Hematopoietic multipotent progenitor cell treated with erythropoietin and hydrocortisone succinate and interleukin-3 and kit ligand, for 15 days (in vitro differentiated cells): ENCODE measurements at places on chromosomes 1 and 21.

DNA sequence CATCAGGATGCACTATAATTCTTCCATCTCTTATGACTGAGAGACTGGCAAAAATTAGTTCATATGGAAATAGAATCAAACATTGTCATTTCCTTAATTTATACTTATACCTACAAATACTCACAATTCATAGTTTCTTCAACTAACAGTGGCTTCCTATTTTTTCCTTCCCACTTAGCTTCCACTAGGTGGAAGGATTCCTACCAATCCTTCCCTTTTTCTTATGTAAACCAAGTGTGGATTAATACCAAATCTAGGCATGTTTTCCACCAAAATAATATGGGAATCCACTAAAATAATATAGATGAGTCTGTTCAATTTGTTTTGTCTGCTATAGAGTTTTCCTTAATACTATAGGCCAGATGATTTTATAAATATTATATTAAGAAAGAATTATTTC lies 1537.1 kb downstream of the PLA2G4A start:
- DNase-seq = no peak

- no peak for DNase-seq
These were observed 59.9 kb downstream of the DISP3 start for GRCh38 chr1:11538886-11539285.

DNA sequence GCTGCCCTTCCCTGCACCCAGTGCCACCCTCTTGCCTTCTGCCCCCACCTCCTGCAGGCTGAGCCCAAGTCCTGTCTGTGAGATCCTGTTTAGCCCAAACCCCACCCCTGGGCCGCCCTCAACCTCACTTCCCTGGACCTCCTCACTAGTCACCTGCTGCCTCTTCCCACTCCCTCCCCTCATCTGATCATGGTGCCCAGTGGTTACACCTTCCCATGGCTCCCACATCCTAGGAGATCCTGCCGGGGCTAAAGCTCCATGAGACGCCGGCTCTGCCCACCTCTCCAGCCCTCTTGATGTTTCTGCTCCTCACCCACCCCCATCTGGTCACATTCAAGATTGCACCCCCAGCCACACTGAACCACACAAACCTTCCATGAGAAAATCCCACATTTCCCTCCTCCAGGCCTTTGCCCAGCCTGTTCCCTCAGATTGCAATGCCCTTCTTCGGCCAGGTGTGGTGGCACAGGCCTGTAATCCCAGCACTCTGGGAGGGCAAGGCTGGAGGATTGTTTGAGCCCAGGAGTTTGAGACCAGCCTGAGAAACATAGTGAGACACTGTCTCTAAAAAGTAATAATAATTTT lies 17.0 kb downstream of the TTC39A start:
- DNase-seq = no peak

DNA sequence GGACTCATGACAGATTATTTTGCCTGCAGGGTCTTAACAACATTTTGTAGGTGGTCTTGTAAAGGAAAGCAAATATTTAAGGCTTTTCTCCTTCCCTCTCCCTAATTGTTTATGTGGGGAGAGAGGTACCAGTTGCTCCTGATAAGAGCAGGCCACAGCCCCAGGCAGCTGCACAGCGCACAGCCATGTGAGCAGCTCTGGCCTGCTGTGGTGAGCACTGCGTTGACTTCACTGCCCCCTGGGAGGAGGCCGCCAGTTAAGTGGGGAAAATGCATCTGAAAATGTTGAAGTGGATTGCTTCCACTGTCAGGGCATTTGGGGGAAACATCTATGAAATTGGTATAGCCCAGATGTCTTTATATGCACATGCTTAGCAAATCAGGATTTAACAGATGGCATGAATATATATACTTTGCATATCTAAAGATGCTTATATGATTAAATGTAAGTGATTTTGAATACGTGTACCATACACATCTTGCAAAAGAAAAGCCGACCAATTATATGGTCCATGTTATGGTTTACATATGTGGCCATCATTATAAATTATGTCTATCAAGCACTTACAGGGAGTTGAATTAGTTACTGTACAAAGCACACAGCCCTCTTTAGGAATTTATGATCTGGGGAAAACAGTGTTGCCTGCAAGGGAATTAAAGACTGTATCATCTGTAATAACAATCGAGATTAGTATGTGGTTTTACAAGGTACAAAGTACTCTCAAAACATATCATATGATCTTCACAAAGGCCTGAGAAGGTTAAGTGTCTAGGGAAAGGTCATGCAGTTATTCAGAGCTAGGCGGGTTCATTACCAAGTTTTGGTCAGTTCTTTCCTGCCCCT lies 132.1 kb downstream of the RHOU start:
- no peak for DNase-seq

- no peak for DNase-seq
These were observed 13.7 kb downstream of the SKI start for GRCh38 chr1:2241820-2242219.

GRCh38 chr1:235876402-235876841 lies 9.7 kb upstream of the LYST start:
- no peak for DNase-seq

DNA sequence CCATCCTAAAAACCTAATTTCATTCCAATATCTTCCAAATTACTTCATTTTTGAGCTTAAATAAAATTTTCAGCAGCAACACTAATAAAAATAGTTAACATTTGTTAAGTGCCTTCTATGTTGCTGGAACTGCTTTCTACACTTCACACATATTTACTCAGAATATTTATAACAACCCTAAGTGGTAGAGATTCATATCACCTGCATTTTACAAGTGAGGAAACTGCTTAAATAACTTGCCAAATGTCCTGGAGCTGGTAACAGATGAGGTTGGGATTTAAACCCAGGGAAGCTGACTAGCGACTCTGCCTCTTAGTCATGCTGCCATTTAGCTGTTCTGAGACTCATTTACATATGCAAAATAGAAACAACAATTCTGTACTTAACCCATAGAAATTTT lies 86.1 kb upstream of the PBX1 start:
- no peak for DNase-seq

GRCh38 chr1:230414694-230415093 lies 11.4 kb downstream of the PGBD5 start:
- DNase-seq = no peak

DNA sequence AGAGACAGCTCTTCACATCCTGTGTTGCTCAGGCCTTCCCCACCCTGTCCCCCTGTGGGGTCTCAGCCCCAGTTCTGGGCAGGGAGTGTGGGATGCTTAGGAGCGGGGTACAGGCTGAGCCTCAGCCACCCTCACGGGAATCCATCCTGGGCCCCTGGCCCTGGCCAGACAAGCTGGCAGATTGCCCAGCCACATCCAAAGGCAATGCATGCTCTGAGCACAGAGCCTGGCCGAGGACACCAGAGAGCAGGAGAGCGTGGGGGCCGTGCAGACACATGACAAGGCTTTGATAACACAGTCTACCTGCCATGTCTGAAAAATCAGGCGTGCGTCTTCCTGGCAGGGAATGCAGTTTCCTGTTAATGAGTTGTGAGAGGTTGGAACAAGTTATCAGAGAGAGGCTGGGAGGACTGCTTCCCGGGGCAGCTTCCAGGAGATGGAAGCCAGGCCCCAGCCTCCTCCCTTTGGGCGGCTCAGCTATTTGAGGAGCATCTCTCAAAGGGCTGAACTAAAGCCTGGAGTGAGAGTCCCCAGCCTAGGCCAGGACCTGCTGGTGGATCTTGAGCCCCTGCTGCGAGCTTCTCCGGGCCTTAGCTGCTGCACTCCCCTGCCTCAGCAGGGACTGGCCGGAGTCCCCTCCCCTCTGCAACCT lies 72.2 kb upstream of the SELENON start:
- no peak for DNase-seq

- no peak for DNase-seq
These were observed 13.7 kb upstream of the VPS45 start for GRCh38 chr1:150053926-150054325.

- no peak for DNase-seq
These were observed 550.3 kb downstream of the NUF2 start for GRCh38 chr1:163872067-163872466.

DNA sequence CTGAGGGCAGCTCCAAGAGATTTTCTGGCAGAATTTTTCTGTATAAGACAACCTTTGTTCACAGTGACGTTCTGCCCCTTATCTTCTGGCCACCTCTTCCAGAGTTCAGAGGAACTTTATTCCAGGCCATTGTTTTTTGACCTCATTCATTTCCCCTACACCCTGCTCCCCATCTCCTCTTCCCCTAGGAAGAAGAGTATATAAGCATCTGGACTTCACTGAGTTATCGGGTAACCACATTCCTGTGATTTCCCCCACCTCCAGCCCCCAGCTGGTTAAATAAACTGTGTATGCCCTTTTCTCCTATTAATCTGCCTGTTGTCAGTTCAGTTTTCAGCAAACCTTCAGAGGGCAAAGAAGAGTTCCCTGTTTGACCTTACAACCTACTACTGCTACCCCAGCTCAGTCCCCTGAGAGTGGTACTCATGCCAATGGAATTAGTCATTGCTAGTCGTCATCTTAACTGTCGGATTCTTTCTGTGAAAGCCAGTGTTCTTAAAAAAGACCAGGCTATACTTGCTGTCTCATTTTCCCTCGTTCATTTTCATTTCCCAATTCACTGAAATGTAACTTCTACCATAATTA lies 14.3 kb upstream of the ALG14 start:
- peak; percentile 60 for DNase-seq

GRCh38 chr1:3924186-3924824 lies 24.2 kb upstream of the C1orf174 start:
- DNase-seq = no peak

- no peak for DNase-seq
These were observed 594 bp downstream of the GLMN start for GRCh38 chr1:92298213-92298572.

DNA sequence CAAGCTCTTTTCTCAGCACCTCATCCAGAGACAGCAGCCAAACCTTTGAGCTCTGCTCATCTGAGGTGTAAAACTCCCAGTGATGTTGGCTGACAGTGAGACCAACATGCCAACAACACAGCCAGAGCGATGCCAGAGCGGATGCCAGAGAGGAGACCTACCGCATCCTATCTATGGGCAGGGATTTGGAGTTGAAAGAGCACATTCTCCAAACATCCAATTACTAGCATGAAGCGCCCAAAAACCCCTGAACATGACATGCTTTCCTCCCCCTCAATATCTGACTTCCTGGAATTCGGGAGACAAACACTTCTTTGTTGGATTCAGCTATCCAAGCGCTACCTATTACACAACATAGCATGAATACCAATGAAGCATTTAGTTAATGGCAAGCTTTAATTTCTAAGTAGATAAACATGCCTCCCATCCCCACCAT lies 23.1 kb upstream of the PAXBP1 start:
- DNase-seq = no peak

DNA sequence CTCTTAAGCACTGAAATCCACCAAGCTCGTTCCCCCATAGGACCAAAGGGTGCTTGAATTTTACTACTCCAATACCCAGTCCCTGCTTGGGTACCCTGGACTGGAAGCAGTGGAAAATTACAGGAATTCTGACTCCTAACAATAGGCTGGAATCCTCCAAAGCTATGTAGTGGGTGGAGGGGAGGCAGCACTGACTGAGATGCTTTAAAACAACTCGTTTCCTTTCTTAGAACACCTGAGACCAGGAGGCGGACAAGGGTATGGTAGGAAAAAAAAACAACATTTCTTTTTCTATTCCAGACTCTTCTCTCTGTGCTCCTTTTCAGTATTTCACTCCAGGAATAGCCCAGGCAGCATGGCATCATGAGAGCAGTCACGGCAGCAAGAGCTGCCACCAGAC lies 2.3 kb downstream of the PEF1 start:
- no peak for DNase-seq

- DNase-seq = no peak
These were observed 24.1 kb downstream of the COL11A1 start for GRCh38 chr1:103084181-103084580.

DNA sequence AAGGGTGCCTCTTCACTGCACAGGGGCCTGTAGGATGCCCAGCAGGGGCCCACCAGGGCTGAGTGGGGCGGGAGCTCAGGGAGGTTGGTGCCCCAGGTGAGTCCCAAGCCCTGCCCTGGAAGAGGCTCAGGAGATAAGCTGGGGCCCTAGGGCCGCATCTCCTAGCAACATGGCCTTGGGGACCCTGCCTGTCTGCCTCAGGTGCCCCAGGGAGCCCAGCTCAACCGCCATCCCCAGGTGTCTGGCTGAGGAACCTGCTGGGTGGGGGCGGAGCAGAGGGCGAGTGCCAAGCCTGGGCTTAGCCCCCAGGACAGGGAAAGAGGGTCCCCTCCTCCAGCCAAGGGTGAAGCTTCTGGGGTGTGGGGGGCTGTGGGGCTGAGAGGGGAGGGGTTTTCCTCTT lies 54.8 kb downstream of the FOXO6 start:
- DNase-seq = no peak

- DNase-seq = no peak
These were observed 15.3 kb downstream of the GABPA start for GRCh38 chr21:25750085-25750484.

DNA sequence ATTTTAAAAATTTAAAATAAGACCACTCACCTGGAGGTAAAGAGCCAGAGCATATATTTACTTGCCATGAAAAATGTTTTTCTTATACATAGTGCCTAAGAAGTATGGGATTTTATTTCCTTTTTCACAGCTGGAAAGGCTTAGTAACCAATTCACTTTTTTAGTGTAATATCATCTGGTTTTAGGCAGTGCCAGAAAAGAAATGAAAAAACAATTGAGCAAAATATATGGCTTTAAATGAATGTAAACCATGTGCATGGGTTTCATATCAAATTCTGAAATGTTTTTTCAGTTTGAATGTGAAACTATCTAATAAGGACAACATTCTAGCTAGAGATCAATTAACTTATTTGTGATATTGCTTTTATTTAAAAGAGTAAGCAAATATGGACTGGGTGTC lies 672.4 kb upstream of the ADAMTS5 start:
- no peak for DNase-seq

GRCh38 chr1:47147047-47147785 lies 10.0 kb downstream of the CYP4A22 start:
- DNase-seq = no peak

DNA sequence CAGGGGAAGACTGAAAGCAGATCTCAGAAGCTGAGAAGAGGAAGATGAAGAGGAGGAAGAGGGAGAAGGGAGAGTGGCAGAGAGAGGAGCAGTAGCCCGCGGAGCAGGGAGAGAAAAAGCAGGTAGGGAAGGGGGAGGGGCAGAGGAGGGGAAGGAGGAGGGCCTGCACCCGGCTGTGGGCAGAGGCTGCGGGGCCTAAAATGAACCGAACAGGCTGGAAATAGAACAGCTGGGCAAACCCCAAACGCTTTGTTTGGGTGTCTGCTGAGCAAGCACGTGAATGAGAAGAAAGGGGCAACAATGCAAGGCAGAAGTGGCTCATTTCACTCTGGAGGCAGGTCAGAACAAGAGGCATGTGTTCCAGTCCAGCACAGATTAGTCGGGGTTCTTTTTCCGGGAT lies 33.5 kb downstream of the KCNC4 start:
- no peak for DNase-seq
